CD4-positive, alpha-beta T cell (primary cell): ENCODE measurements at places on chromosomes 5 and 9.

DNA sequence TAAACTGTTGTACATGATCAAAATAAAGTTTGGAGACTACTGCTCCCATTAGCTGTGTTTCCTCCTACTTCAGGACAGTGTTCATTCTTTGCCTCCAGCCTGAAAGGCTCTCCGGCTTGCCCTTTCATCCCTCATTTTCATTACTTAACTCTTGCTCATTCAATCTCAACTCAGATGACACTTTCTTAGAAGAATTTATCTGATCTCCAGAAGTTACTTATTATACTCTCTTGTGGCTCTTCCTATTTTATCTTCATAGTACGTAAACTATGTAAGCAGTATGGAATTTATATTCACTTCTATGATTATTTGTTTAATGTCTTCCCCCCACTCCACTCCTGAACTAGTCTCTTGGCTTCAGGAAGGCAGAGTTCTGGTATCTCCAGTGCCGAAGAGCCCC is 1737.9 kb upstream of the C9orf72 start:
- no peak for DNase-seq

DNA sequence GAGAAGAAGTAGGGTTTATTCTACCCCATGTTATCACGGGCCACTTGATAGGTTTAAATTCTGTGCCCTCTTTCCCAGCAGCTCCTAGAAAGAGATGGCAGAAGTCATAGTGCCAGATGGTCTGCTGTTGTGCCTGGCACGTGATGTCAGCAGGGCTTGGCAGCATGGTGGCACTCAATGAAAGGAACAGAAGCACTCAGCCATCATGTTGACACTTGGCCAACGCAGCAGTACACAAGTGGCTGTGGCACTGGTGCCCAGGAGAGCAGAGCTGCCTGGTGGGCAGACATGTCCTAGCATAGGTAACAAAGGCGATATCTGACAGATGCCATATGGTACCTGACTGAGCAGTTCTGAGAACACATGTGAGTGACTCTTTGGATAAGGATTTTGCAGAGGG is 796.4 kb upstream of the ACO1 start:
- DNase-seq = no peak

GRCh38 chr5:55993013-55993412 is 1.8 kb downstream of the IL6ST start:
- DNase-seq = no peak

- peak; percentile 6 for DNase-seq
Measured at GRCh38 chr5:76790632-76791290, 28.1 kb upstream of the F2RL1 start.

DNA sequence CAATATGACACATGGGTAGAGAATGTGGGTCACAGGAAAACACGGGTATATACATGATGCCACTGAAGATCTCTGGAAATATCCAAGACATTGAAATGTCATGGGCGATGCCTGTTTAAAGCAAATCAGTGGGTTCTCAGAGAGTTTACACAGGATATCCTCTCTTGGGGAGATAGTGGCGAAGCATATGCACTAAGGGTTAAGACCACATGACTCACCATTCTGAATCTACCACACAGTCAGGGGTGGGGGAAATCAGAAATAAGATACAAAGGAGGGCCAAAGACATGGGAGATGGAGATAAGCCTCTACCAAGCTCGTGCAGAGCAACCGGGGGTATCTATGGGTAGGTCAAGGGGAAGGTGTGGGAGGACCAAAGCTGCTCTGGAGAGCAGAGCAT is 58.8 kb downstream of the SH3PXD2B start:
- no peak for DNase-seq

DNA sequence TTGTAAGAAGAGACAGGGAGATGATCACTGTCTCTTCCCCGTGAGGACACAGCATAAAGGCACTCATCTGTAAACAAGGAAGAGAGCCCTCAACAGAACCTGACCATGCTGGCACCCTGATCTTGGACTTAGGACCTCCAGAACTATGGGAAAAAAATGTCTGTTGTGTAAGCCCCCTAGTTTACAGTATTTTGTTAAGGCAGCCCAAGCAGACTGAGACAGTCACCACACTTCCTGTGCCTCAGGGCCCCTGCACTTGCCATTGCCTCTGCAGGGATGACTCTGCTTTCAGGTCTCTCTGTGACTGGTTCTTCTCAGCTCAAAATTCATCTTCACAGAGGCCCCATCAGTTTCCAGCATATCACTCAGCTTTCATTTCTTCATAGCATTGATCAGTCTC is 372.1 kb downstream of the TLE1 start:
- no peak for DNase-seq

DNA sequence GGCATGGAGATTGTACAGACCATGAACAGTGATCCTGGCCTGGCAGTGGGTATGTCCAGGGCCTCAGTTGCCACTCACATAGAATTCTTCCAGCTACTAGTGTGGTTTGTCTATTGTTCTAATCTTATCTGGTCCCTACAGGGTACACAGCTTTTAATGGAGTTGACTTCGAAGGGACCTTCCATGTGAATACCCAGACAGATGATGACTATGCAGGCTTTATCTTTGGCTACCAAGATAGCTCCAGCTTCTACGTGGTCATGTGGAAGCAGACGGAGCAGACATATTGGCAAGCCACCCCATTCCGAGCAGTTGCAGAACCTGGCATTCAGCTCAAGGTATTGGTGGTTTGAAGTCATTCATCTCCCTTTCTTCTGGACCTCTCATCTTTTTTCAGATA is 43.8 kb downstream of the THBS4 start:
- no peak for DNase-seq

DNA sequence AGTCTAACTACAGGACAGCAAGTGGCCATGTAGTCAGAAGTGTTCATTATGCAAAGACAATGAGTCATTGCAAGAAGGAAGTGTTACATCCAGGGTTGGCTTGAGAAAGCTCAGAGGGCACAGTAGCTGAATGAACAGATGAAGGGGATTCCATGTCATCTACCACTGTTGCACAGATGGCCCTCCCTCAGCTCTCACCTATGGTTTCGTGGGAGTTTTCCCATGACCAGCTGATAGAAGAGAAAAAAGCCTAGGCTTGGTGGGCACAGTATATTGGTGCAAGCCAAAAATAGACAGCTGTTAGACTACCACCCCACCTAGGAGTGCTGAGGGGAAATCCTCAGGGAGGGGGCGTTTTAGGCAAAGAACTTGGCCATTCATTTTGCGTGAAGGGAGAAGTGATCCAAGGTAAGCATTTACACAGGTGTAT is 217.0 kb downstream of the DMRT2 start:
- no peak for DNase-seq

- no peak for DNase-seq
Measured at GRCh38 chr5:10902145-10902544, 141.1 kb upstream of the DAP start.

GRCh38 chr9:18665947-18666346 is 192.0 kb downstream of the ADAMTSL1 start:
- DNase-seq = no peak

GRCh38 chr5:178232920-178233429 is 373 bp upstream of the PHYKPL start:
- DNase-seq = no peak
